CD8-positive, alpha-beta memory T cell (primary cell): ENCODE measurements at places on chromosomes 6 and 20.

DNA sequence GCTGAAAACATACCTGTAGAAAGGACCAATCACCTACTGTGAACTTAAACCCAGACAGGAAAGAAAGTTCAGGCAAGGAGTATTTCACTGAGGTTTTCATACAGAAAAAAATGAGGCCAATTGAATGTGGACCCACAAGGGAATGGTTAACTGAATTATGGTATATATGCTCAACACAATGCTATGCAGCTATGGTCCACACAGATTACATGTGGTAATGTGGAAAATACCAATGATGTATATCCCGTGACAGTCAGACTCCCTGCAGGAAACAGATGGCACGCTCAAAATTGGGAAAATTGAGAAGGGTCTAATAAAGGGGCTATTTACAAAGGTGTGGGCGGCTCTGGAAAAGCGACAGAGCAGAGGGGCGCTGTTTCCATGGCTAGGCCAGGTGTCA lies 47.1 kb upstream of the PIM1 start:
- no peak for DNase-seq

GRCh38 chr20:16017656-16018055 lies 555.6 kb downstream of the KIF16B start:
- no peak for DNase-seq

DNA sequence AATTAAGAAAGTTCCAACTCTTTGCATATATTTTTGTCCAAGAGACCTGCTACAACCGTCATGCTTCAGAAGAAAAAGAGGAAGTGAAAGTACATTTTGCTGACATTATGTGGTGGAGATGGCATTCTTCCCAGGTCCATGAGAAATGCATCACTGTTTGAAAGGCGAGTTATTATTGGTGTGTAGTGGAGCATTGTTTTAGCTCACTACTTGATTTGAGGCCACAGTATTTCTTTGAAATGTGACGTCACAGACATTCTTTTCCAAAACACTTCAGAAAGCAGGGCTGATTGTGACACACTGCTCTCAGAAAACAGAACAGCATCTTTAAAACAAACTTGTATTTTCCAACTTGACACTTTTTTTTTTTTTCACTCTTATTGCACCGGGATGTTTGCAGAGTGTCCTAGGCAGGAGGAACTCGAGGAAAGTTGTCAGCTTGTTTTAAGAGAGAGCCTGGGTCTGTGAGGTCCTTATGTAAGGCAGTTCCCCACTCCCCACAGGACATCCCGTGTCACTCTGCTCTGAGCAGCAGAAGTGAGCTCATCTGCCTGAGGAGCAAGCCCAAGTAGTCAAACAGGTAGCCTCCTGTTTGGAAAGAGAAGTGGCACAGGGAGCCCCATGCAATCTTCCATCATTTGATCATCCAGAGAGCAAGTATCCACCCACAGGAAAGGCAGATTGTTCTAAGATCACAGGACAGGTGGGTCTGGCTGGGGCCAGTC lies 1.1 kb downstream of the SPTLC3 start:
- no peak for DNase-seq

DNA sequence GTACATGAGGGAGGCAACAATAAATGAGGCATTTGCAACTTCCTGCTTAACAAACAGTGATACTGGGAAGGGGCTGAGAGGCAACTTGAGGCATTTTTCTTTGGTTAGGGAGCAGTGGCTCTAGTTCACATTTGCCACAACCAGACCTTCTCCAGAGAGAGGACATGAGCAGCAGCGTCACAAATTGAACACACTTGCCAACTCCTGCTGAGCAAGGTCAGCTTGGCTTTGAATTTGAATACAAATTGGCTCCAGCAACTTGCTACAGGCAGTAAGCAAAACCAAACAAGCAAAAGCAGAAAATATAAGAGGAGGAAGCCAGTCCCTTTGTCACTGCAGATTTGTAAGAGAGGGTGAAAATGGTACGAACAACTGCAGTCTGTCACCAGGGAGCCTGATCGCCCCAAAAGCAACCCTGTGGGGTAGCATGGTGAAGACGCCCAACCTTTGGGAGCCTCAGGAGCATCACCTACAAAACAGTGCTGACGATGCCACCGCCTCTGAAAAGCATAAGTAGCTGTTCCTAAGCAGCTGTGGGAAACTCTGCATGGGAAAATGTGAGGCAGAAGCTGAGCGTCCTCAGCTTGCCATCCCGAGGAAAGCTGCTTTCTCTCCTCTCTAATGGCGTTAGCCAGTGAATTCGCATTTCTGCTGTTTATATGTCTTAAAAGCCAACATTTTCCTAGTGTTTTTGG lies 378.7 kb downstream of the RNGTT start:
- no peak for DNase-seq

- no peak for DNase-seq
These were observed at the start of gene SIM1 for GRCh38 chr6:100464903-100465700. Gene SIM1 (minus strand): TSS chr6:100464921. CDS start chr6:100463468, 1,453 bp downstream.

- DNase-seq, result no peak
These were observed 272.0 kb upstream of the SOX4 start for GRCh38 chr6:21321531-21321930.

- no peak for DNase-seq
These were observed 122.2 kb upstream of the TNFAIP3 start for GRCh38 chr6:137744877-137745276.

- DNase-seq, result no peak
These were observed 64.1 kb upstream of the TBC1D7 start for GRCh38 chr6:13392462-13392861.

DNA sequence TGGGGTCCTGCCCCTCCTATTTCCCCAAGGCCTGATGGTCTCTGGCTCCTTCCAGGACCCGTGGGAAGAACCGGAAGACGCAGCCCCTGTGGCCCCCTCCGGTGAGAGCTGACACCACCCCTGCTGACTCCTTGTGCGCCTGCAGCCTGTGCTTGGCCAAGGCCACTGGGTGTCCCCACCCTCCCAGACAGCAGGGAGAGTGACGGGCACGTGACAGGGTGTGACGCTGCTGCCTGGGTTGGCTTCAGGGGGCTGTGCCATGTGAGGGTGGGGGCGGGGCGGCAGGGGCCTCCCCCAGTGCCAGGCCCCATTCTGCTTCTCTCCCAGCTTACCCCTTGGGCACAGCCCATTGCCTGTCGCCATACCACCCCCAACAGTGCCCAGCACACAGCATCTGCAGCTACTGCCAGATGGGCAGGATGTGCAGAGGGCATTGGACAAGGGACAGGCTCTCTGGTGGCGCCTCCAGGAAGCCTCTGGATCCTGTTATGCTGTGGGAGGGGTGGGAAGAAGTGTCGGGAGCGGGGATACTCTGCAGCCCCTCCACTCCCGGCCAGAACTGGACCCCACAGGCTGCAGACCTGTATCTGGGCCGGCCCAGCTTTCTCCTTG lies 2.9 kb downstream of the BIRC7 start:
- DNase-seq, result no peak

DNA sequence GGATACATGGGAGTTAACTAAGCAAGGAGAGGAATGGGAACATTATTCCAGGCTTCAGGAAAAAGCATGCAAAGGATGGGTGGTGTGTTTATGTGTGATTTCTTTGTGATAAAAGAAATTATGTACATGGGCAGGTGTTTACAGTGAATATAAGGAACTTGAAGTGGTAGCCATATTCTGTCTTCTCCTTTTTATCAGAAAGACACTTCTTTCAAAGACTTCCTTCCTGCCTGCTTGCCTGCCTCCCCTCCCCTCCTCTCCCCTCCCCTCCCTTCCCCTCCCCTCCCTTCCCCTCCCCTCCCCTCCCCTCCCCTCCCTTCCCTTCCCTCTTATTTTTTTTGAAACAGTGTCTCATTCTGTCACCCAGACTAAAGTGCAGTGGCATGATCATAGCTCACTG lies 14.4 kb downstream of the CYB5R4 start:
- DNase-seq, result no peak

- DNase-seq, result no peak
These were observed 98.6 kb upstream of the CLDN20 start for GRCh38 chr6:155165029-155165710.

DNA sequence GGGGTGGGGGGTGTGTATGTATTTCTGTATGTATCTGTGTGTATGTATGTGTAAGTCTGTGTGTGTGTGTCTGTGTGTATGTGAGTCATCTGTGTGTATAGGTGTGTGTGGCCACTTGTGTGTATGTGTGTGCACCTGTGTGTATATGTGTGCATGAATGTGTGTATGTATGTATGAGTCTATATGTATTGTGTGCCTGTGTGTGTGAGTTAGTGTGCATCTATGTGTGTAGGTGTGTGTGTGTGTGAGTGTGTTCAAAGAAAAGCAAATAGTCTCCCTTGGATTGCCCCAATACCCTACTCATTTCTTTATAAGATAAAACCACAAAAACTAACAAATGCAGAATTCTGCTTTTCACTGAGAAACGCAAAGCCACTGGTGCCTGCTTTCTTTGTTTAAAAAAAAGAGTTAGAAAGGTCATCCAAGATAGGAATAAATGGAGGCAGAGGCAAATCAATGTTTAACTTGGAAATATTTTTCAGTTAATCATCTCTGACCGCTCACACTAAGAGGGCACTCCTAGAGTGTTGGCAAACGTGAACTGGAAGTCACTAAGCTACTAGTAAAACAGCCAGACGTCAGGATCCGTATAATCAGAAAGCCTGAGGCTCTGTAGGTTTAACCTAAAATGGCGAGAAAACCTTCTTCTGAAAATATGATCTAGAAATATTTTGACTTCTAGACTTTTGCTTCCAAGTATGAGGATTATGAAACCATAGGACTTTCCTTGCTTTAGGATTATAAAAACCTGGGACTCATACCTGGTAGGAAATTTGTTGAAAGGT lies 37.4 kb upstream of the JAG1 start:
- DNase-seq, result no peak

GRCh38 chr6:80942911-80943310 lies 809.6 kb downstream of the TENT5A start:
- no peak for DNase-seq

DNA sequence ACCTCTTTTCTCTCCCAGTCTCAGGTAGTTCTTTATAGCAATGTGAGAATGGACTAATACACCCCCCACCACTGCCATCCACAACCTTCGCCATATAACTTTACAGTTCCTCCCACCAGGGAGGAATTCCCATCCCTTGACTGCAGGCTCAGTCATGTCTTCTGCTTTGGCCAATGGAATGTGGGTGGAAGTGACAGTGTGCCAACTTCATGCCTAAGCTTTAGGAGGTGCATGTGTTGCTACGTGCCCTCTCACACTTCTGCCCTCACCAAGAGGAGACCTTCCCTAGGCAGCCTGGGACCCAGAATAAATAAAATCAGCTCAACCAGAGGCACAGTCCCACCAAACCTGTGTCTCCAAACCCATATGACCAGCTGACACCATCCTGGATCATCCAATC lies 33.0 kb upstream of the LRRN4 start:
- DNase-seq, result no peak
